ENCODE measurements at places on chromosomes 1 and 21.

DNA sequence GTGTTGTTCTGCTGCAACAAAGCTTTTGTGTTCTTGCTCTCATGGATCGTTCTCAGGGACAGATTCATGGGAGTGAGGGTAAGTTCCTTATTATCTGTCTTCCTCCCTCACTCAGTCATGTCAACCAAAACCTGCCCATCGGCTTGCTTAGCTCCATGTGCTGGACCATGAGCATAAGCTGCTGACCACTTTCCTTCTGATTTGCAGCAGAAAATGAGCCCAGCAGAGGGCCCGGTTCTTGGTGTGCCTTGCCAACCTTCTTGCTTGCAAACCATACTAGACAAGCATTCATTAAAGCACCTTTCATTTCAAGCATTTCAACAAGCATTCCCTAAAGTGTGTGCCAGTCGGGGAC, 64.0 kb upstream of the COA6 start:
- DNase-seq, result no peak

GRCh38 chr1:109433322-109433721, 7.1 kb upstream of the PSMA5 start:
- DNase-seq, result no peak

GRCh38 chr1:162716123-162716522, 74.4 kb upstream of the HSD17B7 start:
- no peak for DNase-seq

DNA sequence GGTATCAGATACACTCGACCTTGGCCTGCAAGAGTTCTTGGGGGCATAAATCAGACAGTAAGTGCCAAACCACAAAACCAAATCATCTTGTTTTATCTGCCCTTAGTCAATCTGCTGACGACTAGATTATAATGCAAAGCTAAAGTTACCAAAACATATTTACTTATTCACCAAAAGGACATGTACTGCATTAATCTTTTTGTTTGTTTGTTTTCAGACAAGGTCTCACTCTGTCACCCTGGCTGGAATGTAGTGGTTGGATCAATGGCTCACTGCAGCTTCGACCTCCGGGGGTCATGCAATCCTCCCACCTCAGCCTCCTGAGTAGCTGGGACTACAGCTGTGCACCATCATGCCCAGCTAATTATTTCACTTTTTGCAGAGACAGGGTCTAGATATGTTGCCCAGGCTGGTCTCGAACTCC, 114.7 kb downstream of the APP start:
- DNase-seq, result no peak

- DNase-seq, result no peak
These were observed 214.5 kb downstream of the PATJ start for GRCh38 chr1:61956784-61957183.

DNA sequence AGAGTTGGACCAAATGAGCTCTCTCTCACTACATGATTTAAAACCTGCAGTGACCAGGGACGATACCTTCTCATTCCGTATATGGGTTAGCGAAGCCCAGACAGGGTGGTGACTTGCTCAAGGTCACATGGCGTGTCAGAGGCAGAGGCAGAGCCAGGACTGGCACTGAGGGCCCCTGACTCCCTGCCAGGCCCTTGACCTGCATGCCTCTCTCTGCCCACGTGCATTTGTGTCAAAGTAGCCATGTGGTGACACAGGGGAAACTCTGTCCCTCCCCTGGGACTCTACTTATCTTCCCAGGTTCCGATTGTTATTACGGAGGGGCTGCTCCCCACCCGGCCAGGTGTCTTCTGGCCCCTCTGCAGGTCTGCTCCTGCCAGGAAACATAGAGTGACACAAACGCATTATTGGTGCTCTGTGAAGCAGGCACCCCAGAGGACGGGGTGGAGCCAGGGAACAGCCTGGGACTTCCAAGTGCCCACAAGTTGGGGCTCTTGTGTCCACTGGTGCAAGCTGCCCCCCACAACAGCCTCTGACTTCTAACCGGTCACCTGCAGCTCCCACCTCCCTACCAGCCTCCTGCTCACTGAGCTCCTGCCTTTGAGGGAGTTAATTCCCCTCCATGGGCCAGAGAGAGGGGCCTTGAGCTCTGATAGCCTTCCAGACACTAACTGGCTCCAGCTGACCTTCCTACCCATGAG, 7.3 kb upstream of the TINAGL1 start:
- no peak for DNase-seq

- DNase-seq, result no peak
These were observed 5.5 kb downstream of the LCE1B start for GRCh38 chr1:152817309-152817708.

DNA sequence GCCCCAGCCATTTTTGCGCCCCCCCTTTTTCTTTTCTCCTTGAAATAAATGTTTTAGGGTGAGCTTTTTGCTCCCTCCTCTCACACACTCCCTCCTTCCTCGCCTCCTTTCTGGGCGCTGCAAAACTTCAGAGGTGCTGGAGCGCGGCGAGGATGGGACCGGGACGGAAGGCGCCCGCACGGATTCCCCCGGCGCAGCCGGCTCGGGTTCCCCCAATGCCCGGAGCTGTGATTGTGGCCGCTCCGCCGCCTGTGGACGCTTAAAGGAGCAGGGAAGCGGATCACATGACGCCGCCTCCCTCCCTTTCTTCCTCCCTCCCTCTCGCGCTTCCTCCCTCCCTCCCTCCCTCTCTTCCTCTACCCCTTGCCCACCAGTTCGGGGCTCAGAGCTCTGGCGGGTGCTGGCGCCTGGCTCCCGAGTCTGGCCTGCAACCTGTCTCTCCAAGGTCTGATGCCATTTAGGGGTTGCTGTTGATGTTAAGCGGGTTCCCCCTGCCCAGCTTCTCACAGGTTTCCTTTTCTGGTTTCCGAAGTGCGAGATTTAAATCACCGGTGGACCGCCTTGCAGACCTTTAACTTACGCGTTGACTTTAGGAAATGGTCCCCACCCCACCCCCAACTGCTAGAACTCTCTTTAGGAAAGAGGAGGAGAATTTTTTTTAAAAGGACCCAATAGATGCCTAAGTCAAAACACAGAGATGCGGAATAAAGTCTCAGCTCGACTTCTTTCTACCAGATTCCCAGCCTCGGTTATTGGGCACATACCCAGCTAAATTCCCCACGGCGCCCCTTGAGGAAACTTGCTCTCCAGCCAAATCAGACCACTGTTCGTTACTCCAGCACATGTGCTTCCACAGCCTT, at the start of gene WLS:
Gene WLS (minus strand): TSS at position 235 of the 860 bp plus-strand sequence. CDS start 224 bp downstream, at position 11.
- DNase-seq, result peak; percentile 60

Data from skeletal muscle cell (primary cell).